ENCODE measurements at places on chromosomes 6 and 20. TPM values are rescaled to one million over a fixed set of nuclear protein-coding genes. Genes with fewer than 3 reads are reported as not detected.

IL20RA gene
- not detected for total RNA-seq

BLCAP gene
- 49.2 TPM for total RNA-seq

PLCB4 gene
- 20.7 TPM for total RNA-seq

COL21A1 gene
- 0.60 TPM for total RNA-seq

ANKRD66 gene
- not detected for total RNA-seq

KIAA0408 gene
- 5.6 TPM for total RNA-seq

RNF8 gene
- total RNA-seq: 25.1 TPM

LBP gene
- 1.3 TPM for total RNA-seq

ITPA gene
- 124 TPM for total RNA-seq

TREM1 gene
- total RNA-seq: not detected

SOX18 gene
- 1.4 TPM for total RNA-seq

ZSCAN26 gene
- 4.8 TPM for total RNA-seq

CFAP61 gene
- total RNA-seq: 0.34 TPM

PRSS35 gene
- total RNA-seq: 0.12 TPM

TGM6 gene
- not detected for total RNA-seq

OSTM1 gene
- 11.9 TPM for total RNA-seq

COL10A1 gene
- not detected for total RNA-seq
